ENCODE measurements at places on chromosomes 13 and 19.

- DNase-seq = peak; percentile 47
Measured at GRCh38 chr19:43798546-43799409, 3.5 kb downstream of the LYPD5 start.

- no peak for DNase-seq
Measured at GRCh38 chr13:76939215-76939614, 9.1 kb upstream of the ACOD1 start.

GRCh38 chr19:40799558-40800338 is 757 bp downstream of the EGLN2 start:
- peak; percentile 40 for DNase-seq

- DNase-seq = no peak
Measured at GRCh38 chr13:77544355-77544754, 8.8 kb downstream of the SCEL start.

GRCh38 chr19:21604951-21605476 is 99.6 kb downstream of the ZNF429 start:
- no peak for DNase-seq

GRCh38 chr13:42497798-42498197 is 76.2 kb upstream of the TNFSF11 start:
- DNase-seq = peak; percentile 93

Measured in activated CD4-positive, alpha-beta T cell treated with anti-CD3 and anti-CD28 coated beads, Interleukin-10, Interleukin-2, amounts not matched to agents 100 ng/mL and 50 ng/mL, durations not matched to agents 16 hours and 8 hours (primary cell).